Adrenal gland (tissue), 19 donors: ENCODE measurements at places on chromosomes 2 and 18. TPM values are rescaled to one million over a fixed set of nuclear protein-coding genes. Genes with fewer than 3 reads are reported as not detected.

GRCh38 chr18:74478880-74479279, 17.3 kb upstream of the CNDP2 start:
- DNase-seq = no peak

DNA sequence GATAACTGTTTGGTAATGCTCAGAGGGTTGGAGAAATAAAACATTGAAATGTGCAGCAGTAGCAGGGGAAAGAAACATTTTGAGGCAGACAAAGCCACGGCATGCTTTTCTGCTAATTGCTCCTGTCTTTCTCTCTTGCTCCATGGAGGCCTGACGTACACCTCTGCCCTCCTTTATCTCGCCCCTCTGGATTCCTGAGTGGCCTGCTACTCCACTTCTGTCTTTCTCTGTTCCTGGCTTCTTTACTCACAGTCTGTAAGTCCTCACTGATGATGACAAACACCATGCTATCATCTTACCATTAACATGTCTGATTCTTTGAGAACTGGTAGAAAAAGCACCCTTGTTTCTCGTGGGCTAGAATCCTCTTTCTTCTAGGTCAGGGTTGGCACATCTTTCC, 392.9 kb downstream of the MEIS1 start:
- no peak for DNase-seq

DNA sequence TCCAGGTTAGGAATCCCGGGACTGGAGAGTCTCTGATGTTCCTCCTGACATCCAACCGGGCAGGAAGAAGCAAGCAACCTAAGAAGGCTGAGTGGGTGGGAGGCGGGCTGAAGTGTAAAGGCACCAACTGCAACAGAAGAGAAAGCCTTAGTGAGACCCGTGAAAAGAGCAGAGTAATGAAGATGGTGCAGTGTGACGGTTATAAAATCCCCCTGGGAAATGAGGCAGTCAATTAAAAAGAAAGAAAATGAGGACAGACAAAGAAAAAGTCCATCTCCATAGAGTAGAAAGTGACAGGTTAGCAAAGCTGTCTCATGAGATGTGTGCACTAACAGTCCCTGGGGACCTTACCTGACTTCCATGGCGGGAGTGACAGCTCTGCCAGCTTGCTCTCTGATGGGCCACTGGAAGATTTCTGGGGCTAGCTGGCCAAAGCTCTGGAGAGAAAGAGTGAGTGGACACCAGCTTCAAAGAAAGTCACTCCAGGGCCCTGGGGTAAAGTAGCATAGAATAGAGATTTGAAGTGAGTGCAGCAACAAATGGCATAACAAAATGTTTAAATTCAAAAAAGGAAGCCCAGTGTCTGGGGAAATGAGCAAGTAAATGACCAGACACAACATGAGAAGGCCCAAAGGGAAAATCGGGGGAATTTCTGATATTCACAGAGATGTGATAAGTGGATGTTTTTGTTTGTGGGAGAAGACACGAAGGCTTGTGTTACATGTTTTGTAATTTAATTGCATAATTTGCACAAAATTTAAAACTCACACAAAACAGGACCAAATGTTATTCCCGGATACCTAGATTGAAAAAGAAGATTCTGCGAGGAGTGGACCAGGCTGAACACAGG, 44.1 kb upstream of the IGFBP2 start:
- DNase-seq = no peak

Gene FRZB
- 2.1 TPM for total RNA-seq

DNA sequence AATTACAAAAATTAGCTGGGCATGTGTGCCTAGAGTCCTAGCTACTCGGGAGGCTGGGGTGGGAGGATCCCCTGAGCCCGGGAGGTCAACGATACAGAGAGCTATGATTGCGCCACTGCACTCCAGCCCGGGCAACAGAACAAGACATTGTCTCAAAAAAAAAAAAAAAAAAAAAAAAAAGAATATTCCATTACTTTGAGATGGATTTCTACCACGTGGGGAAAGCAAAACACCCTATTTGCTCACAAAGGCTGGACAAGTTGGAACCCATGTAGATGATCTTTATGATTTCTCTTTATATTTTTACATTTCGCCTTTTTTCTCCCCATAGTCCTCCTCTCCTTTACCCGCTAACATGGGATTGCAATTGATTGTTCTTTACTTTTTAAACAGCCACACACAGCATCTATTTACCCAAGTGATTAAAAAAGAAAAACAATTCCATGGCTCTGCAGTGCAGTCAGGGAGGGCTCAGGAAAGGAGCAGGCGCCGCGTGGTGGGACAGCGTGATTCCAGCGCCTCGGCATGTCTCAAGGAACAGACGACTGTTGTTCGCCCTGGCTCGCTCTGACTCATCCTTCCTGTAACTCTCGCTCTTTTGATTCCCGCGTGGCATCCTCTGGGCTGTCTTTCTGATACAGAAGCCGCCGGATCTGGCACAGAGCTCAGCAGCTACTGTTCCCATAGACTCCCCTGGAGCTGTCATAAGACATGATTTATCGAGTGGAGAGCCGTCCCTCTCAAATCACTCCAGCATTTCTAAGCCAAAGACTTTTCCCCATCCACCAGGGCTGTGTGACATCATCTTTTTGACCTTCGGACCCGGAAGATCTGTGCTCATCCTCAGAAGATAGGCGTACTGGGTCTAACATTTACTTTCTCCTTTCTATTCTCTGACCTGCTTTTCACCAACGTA, 230.4 kb upstream of the AGAP1 start:
- DNase-seq = peak; percentile 89
